ENCODE measurements at places on chromosomes 4 and X.

- DNase-seq, result no peak
Measured at GRCh38 chrX:149572743-149573142, 14.5 kb downstream of the MAGEA9B start.

DNA sequence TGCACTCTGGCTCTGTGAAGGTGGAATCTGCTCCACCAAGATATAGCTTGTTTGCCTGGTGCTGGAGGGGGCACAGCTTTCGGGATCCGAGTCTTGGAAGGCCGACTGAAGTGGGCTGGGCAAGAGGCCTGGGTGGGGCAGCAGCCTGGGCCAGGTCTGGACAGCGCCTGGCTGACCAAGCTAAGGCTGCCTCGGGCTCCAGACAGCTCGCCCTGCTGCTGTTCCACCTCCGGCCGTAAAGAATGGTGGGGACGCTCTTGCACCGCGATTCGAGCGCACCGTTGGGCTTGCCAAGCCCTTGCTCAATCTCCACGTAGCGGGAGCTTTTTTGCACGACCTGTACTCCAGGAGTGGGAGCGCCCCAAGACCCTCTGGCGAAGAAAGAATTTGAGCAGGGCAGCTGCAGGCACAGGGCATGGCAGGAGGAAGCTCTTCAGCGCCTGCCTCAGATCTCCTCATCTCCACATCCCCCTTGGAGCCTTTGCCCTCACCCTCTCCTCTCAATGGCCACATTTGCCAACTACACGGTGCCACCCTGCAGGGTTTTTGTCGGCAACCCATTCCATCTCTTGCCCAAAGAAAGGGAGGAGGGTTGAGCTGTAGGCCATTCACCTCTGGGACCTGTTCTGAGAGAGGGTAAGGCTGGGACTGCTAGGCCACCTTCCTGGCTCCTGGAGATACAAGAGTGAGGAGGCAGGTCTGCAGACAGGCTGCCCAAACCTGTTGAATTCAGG lies 18.9 kb downstream of the CNGA2 start:
- DNase-seq, result peak; percentile 4

DNA sequence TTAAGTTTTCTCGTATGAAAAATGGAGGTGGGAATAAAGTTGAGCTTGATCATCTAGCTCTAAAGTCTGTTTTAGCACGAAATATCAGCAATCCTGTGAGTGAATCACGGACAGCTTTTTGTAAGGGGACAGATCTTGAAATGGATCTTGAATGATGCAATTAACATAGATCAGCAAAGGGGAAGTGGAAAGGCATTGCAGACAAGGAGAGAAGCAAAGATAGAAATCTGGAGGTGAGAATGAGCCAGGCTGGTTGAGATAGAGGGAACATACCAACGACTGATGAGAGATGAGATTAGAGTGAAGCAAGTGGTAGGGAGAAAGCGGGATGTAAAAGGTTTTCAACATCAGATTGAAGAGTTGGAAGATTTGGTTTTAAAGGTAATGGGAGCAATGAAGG lies 4.6 kb upstream of the DGKK start:
- no peak for DNase-seq

- no peak for DNase-seq
Measured at GRCh38 chr4:110412354-110413065, 63.4 kb upstream of the ENPEP start.

DNA sequence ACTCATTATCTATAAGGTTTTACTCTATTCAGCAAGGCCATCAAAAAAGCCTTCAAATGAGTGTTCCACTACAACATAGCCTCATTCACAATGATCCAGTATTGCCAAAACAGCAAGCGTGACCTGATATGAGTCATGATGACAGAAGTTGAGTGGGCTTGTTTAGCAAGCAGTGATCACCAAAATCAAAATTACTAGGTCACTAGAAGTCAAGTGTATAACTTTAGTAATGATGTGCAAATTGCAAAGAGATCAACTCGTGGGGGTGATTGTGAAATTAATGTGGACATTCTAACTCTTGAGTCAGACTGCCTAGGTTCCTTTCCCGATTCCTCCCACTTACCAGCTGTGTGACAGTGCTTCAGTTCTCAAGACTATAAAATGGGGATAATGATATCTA lies 124.5 kb downstream of the CHM start:
- DNase-seq, result peak; percentile 0

GRCh38 chr4:72418458-72418857 lies 150.6 kb downstream of the ADAMTS3 start:
- no peak for DNase-seq

DNA sequence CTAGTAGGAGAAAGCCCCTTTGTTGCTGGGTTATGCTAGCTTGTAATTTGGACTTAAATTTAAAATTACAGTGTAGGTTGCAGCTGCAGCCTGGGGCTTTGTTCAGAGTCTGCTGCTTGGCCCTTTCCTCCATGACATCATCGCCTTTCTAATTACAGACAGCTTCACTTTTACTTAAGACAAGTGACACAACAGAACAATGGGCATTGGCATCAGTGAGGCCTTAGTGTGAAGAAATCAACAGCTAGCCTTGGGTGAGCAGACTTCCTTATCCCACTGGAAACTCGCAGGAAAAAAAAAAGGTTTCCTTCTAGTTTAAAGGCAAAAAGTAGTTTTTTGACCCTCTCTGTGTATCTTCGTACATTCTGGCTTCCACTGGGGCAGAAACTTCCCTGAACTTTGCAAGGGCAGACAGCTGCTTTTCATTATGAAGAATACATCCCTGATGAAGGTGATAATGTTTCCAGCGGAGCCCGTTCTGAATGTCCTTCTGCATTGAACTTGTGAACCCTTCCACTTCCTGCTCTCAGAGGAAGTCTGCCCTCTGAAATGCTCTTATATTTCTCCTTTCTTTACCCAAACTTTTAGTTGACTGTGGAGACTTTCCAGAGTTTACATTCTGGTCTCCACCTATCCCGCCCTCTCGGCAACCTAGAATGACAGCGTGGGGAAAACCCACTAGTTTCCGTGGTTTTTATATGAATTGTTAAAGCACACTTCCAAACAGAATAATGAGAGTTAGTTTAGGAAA lies 123.2 kb upstream of the FAM9C start:
- DNase-seq, result no peak

- DNase-seq, result no peak
Measured at GRCh38 chr4:186780291-186781031, 56.8 kb upstream of the FAT1 start.

GRCh38 chr4:85522277-85522676 lies 47.3 kb downstream of the ARHGAP24 start:
- DNase-seq, result no peak

- DNase-seq, result no peak
Measured at GRCh38 chr4:55510685-55511084, 36.0 kb downstream of the CLOCK start.

All from occipital lobe (tissue), 3 donors.